ENCODE measurements at places on chromosomes 11 and 22. TPM values are rescaled to one million over a fixed set of nuclear protein-coding genes. Genes with fewer than 3 reads are reported as not detected.

- peaks cover 4% of the 10 kb centered on the region for H3K36me3 ChIP-seq
- no peak overlapping the region for H3K4me3 ChIP-seq
- no peak overlapping the region for H3K27ac ChIP-seq
- no peaks in the 10 kb centered on the region for H3K27me3 ChIP-seq
Observed at GRCh38 chr11:64369440-64370421, 10.8 kb downstream of the RPS6KA4 start.

DNA sequence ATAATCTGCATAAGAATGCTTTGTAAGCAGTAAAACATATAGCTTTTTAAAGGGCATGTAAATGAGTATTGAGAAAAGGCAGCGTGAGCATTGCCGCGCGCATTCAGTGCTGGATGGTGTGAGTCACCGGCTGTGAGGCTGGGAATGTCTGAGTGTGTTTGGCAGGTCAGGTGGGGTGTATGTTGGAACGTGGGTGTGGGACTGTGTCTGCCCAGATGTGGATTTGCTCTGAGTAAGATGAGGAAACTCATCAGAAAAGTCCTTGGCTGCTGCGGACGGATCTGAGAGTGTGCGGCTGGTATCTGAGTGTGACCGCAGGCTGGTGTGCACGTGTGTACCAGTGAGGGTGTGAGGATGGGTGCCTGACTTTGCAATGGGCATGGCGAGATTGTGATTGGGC, 66.2 kb upstream of the NECTIN1 start:
- peaks cover 88% of the 10 kb centered on the region for H3K27me3 ChIP-seq
- DNase-seq, result no peak
- peaks cover 2% of the 10 kb centered on the region for H3K4me1 ChIP-seq
- no peak overlapping the region for H3K27ac ChIP-seq
- peaks cover 2% of the 10 kb centered on the region for H3K36me3 ChIP-seq

- no peaks in the 10 kb centered on the region for H3K27me3 ChIP-seq
- H3K36me3 ChIP-seq, result no peaks in the 10 kb centered on the region
- H3K4me3 ChIP-seq, result no peak overlapping the region
- no peaks in the 10 kb centered on the region for H3K4me1 ChIP-seq
- DNase-seq, result peak; percentile 3
Observed at GRCh38 chr22:20305894-20306645, 13.8 kb downstream of the DGCR6L start.

DNA sequence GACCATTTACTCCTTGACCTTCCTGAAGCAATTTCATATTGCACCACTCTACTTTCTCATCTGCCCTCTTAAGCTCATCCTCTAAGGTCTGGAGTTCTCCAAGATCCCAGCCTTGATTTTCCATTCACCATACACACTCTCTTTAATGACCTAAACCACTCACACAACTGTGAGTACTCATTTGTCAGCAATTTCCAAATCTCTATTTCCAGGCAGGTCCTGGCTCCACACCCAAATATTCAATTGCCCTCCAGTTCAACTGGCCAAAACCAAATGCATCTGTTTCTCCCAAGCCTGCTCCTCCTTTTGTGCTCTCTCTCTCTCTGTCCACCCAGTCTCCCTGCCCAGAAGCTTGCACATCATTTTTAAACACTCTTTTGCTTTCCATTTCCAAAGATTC, 39.6 kb downstream of the NEU3 start:
- H3K36me3 ChIP-seq, result peaks cover 4% of the 10 kb centered on the region
- no peak for DNase-seq
- H3K4me3 ChIP-seq, result no peak overlapping the region
- H3K27me3 ChIP-seq, result peaks cover 16% of the 10 kb centered on the region

- DNase-seq, result no peak
- H3K4me1 ChIP-seq, result peaks cover 9% of the 10 kb centered on the region
- H3K4me3 ChIP-seq, result no peak overlapping the region
- H3K27ac ChIP-seq, result no peak overlapping the region
- no peaks in the 10 kb centered on the region for H3K36me3 ChIP-seq
Observed at GRCh38 chr22:17678817-17679385, 40.3 kb downstream of the BCL2L13 start.

DNA sequence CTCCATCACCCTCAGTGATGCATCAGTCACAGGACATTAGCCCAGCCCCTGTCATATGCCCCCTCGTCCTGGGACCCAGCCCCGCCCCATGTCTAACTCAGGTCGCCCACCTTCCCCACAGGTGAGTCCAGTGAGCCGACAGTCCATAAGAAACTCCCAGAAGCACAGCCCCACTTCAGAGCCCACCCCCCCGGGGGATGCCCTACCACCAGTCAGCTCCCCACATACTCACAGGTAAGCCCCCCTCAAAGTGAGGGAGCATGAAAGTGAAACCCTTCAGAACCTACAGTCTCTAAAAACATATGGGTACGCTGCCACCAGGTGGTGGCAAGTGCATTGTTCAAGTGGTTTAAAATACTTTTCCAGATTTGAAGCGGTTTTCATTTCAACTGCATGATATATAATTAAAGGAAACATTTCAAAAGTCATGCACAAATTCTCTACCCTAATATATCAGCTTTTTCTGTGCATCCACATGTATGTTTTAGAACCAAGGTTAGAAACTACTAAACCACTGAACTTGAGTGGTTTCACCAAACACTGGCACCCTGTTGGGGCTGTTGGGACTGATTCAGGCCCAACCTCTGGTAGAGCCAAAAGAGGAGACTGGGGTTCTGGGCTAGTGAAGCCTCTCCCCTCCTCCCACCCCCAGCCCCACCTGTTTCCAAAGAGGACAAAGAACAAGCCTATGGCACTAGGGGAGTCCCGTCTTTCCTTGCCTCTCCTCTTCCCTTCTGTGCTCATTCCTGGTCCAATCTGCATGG, 17.3 kb downstream of the EPS8L2 start:
- peaks cover 2% of the 10 kb centered on the region for H3K36me3 ChIP-seq
- peak overlapping the region; percentile 45 for H3K27ac ChIP-seq
- H3K4me1 ChIP-seq, result peaks cover 12% of the 10 kb centered on the region
- no peak for DNase-seq
- H3K27me3 ChIP-seq, result peaks cover 6% of the 10 kb centered on the region

DNA sequence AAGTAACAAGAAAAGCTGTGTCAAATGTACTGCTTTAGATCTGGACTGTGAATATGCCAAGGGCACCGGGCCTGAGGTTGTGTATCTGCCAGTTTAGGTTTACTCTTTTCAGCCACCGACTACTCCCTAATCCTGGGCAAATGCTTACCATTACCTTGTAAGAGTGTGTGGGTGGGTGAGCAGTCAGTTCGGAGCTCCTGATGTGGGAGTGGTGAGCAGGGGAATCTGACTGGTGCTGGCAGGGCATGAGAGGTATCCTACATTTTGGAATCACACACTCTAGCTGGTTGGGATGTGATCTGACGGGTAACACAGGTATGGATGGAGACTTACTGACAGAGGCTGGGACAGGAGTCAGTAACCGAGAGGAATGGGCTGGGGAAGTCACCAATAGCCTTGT, 2.6 kb upstream of the FAM180B start:
- H3K4me3 ChIP-seq, result no peak overlapping the region
- no peak for DNase-seq
- peaks cover 16% of the 10 kb centered on the region for H3K4me1 ChIP-seq
- H3K27me3 ChIP-seq, result no peaks in the 10 kb centered on the region

DNA sequence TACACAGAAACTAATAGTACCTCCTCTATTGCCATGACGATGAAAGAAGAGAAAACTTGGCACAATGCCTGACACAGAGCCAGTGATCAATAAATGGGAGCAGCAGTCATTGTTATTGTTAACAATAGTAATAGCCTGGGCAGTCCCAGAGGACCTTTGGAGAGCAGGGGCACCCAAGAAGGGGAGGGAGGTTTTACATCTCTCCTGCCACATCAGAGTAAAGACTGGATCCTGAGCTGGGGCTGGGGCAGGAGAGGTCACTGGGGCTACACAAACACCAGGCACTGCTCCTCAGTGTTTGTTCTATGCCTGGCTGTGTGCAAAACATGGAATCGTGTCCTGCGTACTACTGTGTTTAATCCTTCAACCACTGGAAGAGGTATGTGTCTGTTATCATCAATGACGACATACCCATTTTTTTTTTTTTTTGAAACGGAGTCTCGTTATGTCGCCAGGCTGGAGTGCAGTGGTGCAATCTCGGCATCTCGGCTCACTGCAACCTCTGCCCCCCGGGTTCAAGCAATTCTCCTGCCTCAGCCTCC, 25.0 kb upstream of the CREB3L1 start:
- H3K4me3 ChIP-seq, result no peak overlapping the region
- H3K36me3 ChIP-seq, result peaks cover 6% of the 10 kb centered on the region
- H3K27ac ChIP-seq, result no peak overlapping the region
- H3K4me1 ChIP-seq, result peaks cover 6% of the 10 kb centered on the region

GRCh38 chr22:36153501-36154422, 6.8 kb downstream of the APOL3 start:
- H3K27me3 ChIP-seq, result no peaks in the 10 kb centered on the region
- peaks cover 68% of the 10 kb centered on the region for H3K4me1 ChIP-seq

DNA sequence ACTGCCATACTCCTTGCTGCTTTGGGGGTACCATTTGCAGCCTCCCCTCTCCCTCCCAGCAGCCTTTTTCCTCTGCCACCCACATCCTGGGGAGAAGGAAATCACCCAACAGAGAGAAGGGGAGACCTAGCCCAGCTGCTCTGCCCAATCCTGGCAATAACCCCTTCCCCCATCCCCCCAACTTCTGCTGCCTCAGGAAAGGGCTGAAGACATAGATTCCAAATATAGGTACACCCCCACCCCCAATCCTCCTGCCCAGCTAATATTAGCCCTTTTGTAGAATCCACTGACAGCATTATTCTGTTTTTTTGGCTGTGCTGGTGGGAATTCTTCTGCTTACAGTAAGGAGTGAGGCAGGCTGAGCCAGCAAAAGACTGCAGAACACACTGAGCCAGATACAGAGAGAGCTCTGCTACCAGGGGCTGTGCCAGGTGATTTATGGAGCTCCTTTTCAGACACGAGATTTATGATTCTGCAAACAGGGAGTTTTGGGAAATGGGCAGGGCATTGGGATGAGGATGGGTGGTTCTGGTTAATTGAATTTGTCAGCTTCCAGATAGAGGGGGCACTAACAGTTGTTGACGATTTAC, 164.0 kb downstream of the TENM4 start:
- H3K4me1 ChIP-seq, result no peaks in the 10 kb centered on the region
- H3K27me3 ChIP-seq, result peaks cover 19% of the 10 kb centered on the region
- H3K27ac ChIP-seq, result no peak overlapping the region
- no peak for DNase-seq
- no peak overlapping the region for H3K4me3 ChIP-seq

DNA sequence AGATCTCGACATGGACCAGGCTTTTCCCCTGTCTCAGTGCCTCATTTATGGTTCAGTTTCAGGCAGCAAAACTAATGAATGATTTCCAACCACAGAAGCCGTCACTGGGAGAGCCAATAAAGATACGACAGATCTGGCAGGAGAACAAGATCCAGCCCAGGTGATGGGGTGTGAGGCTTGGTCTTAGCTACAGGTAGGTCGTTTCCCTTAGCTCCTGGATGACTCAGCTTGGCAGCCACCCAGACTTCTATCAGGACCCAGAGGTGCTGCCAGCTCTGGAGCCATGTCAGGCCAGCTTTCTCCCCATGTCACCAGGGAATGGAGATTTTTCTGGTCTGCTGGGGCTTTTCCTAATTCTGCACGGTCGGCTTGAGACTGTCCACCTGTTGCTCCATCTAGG, 36.3 kb upstream of the APOBEC3A start:
- H3K27ac ChIP-seq, result no peak overlapping the region
- DNase-seq, result no peak
- H3K4me1 ChIP-seq, result peaks cover 5% of the 10 kb centered on the region
- no peaks in the 10 kb centered on the region for H3K36me3 ChIP-seq
- H3K4me3 ChIP-seq, result no peak overlapping the region

- no peak overlapping the region for H3K4me3 ChIP-seq
- H3K27me3 ChIP-seq, result no peaks in the 10 kb centered on the region
- no peaks in the 10 kb centered on the region for H3K4me1 ChIP-seq
- H3K36me3 ChIP-seq, result no peaks in the 10 kb centered on the region
- H3K27ac ChIP-seq, result no peak overlapping the region
- DNase-seq, result no peak
Observed at GRCh38 chr11:37858398-37858797, 1260.4 kb upstream of the RAG2 start.

DNA sequence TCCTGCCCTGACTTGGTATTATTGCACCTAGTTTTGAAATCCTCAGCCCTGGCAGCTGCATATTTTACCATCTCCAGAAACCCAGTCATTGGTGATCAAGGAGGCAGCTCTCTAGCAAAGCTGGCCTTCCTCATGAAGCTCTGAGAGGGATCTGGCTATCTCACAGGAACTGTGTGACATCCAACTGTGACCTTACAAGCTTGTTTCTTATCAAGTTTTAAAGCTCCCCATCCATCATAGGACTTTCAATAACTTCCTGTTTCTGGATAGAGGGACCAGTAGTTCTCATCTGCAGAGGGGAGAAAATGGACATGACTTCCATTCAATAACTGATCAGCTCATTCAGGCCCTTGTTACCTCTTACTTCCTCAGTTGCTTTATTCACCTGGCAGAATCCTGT, 18.2 kb downstream of the CALCA start:
- no peaks in the 10 kb centered on the region for H3K4me1 ChIP-seq
- no peak overlapping the region for H3K27ac ChIP-seq
- H3K36me3 ChIP-seq, result peaks cover 2% of the 10 kb centered on the region
- no peak overlapping the region for H3K4me3 ChIP-seq
- H3K27me3 ChIP-seq, result no peaks in the 10 kb centered on the region
- DNase-seq, result no peak

DNA sequence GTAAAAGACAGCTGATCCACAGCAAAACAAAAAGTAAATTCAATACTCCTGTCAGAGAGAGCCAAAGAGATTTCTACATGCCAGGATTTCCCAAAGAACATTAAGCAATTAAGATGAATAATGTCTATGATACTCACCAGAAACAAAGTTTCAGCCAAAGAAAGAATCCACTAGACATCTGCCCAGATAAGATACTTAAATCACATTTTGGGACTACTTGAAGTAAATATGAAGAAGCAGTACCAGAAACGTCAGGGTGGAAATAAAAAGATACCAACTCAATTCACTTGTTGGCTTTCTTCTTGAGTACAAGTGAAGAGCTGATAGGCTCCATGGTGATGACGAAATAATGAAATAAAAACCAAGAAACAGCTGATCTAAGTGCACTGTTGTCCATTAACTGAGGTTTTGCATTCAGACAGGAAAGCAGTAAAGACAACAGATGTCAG, 31.6 kb upstream of the ARHGAP32 start:
- H3K27ac ChIP-seq, result no peak overlapping the region
- no peaks in the 10 kb centered on the region for H3K36me3 ChIP-seq
- H3K4me3 ChIP-seq, result no peak overlapping the region
- no peaks in the 10 kb centered on the region for H3K4me1 ChIP-seq
- no peak for DNase-seq

The SLC43A1 gene
- total RNA-seq, result 7.8 TPM

The POU2F3 gene
- total RNA-seq, result not detected

The PRODH gene
- not detected for total RNA-seq

The LYVE1 gene
- not detected for total RNA-seq

The OR5P2 gene
- total RNA-seq, result not detected
